Left cardiac atrium (tissue), 4 donors: ENCODE measurements at places on chromosomes 1 and 21. TPM values are rescaled to one million over a fixed set of nuclear protein-coding genes. Genes with fewer than 3 reads are reported as not detected.

Gene PTGER3
- 22.6 TPM for total RNA-seq

DNA sequence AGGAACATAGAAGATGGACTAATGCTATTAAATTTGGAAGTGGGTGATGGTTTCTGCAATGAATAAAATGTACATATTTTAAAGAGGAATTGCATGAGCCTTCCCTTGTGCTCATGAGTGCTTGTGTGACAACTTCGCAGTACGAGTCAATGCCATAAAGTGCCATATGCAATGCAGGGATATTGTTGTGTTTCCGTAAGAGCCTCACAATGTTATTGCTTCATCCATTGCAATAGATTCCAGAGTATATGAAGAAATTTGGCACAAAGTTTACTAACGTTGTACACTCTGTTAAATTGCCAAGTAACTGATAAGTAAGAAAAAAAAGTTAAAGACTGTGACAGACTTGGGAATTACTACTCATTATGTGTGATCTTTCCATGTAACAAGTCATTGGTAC lies 22.3 kb downstream of the BTG3 start:
- DNase-seq, result no peak

Gene ANGPTL7
- total RNA-seq, result 3.0 TPM

GRCh38 chr1:41647221-41648135 lies 163.0 kb upstream of the EDN2 start:
- DNase-seq, result no peak

GRCh38 chr1:186511761-186512637 lies 51.1 kb upstream of the PDC start:
- DNase-seq, result no peak

Gene KPRP
- total RNA-seq, result not detected

GRCh38 chr1:3423245-3423829 lies 31.1 kb upstream of the ARHGEF16 start:
- peak; percentile 60 for DNase-seq
